Stimulated activated CD4-positive, alpha-beta T cell treated with anti-CD3 and anti-CD28 coated beads, Interleukin-1b, Interleukin-23, amount 100 ng/mL, for 1 hour (primary cell): ENCODE measurements at places on chromosomes 11 and 22.

DNA sequence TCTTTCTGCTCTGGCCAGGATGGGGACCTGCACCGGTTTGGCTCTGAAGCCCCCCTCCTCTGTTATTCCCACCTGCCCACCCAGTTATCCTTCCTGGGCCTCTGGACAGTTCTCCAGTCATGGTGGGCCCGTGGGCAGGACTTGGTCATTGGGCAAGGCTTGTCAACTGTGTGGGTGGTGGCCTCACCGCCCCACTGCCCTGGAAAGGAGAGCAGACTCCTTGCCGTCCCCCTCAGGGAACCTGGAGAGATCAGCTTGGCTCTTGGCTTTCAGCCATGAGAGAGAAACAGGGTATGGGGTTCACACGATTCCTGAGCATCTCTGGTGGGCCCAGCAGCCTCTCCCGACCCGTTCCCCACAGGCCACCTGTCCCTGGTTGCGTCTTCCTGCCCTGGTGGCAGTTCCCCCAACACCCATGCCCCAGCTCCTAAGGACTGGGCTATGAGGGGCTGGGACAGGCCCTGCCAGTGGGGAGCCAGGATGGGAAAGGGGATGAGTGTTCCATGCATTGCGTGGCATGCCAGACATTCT, 92.3 kb downstream of the MORC2 start:
- no peak for DNase-seq

- DNase-seq, result no peak
Observed at GRCh38 chr22:45212306-45212709, 28.4 kb downstream of the KIAA0930 start.

- no peak for DNase-seq
Observed at GRCh38 chr11:1779806-1780699, 16.3 kb upstream of the CTSD start.

DNA sequence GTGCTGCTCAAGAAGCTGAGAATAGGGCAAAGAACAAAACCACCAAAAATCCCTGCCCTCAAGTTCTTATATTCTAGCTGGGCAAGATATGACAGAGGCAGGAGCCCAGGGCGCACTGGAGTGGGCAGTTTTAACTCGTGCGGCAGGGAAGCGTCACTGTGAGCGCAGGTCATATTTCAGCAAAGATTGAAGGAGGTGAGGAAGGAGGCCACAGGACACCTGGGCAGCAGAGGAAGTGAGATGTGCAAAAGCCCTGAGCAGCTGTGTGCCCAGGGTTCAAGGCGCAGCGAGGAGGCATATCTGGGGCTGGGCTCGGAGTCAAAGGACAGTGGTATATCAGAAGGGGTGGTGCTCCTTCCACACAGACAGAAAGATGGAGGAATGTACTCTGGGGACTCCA, 13.5 kb downstream of the KCNC1 start:
- DNase-seq, result no peak

GRCh38 chr11:63738720-63739360, 29.7 kb downstream of the ZFTA start:
- DNase-seq, result peak; percentile 36

DNA sequence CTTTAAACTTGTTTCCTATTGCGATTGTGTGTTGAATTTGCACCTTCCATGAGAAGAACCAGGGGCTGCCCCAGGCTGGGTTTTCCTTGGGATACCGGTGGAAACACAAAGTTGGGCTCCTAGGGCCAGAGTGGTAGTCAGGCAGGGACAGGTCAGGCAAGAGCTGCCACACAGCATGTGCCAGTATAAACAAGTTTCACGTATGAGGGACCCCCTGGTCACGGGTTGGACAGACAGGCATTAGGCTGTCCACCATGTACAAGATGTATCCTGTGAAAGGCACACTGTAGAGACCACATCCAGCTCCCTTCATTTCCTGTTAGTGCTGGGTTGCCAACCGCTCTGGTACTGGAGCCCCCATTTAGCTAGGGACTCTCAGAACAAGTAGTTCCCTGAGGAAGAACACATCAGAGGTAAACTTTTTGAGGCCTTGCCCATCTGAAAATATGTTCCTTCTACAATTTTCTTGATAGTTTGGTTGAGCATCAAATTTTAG, 8.8 kb downstream of the UPB1 start:
- no peak for DNase-seq

GRCh38 chr11:44162004-44162403, 66.5 kb downstream of the EXT2 start:
- no peak for DNase-seq
